Left renal pelvis (tissue), 4 donors: ENCODE measurements at places on chromosomes 7 and 10. TPM values are rescaled to one million over a fixed set of nuclear protein-coding genes. Genes with fewer than 3 reads are reported as not detected.

Gene GATA3
- polyA plus RNA-seq: 97.1 TPM

Gene ARPC1A
- 98.0 TPM for polyA plus RNA-seq

Gene UCN3
- 2.2 TPM for polyA plus RNA-seq

Gene MSMB
- polyA plus RNA-seq: not detected

Gene TDRD1
- 0.06 TPM for polyA plus RNA-seq

Gene CHCHD3
- 51.1 TPM for polyA plus RNA-seq

Gene ARHGAP22
- polyA plus RNA-seq: 2.1 TPM

Gene ALDH18A1
- polyA plus RNA-seq: 78.9 TPM

Gene ANKRD16
- polyA plus RNA-seq: 10.5 TPM

Gene MMD2
- polyA plus RNA-seq: 0.09 TPM

Gene FOXI2
- 2.5 TPM for polyA plus RNA-seq
